ENCODE measurements at places on chromosomes 6 and 20.

DNA sequence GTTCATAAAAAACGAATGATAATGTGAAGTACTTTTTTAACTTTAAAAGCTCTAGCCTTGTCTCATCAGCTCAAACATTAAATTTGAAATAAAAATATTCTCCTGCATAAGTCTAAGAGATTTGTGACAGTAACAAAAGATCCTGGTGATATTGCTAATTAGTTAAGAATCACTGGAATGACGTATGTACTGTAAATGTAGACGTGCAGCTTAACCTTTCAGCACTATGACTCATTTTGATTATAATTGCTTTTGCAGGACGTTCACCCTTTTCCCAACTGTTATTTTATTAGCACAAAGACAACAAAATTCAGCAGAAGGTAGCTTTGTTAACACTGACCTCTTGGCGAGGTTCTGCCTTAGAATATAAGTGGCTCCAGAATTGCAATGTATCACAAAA, 68.6 kb downstream of the TENT5A start:
- no peak overlapping the region for H3K4me3 ChIP-seq
- DNase-seq: no peak
- H3K27me3 ChIP-seq: no peaks in the 10 kb centered on the region
- no peaks in the 10 kb centered on the region for H3K4me1 ChIP-seq
- no peaks in the 10 kb centered on the region for H3K36me3 ChIP-seq

DNA sequence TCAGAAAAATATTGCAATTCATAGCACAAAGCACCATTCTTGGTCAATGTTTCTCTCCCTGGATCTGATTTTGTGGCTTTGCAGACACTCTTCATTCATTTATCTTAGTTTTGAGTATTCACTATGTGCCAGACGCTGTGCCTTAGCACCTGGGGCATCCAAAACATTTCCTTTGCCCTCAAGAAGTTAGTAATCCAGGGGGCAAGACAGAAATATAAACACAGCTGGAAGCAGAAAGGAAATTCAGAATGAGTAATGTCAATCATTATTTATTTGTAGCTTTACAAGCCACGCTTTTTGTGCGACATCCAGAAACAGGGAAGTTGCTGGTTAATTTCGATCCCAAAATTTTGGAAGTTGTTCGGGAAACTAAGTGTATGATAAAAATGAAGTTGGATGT, 71.4 kb downstream of the DNAH8 start:
- no peak for DNase-seq
- H3K27ac ChIP-seq: no peak overlapping the region
- no peaks in the 10 kb centered on the region for H3K4me1 ChIP-seq
- H3K27me3 ChIP-seq: peaks cover 17% of the 10 kb centered on the region

DNA sequence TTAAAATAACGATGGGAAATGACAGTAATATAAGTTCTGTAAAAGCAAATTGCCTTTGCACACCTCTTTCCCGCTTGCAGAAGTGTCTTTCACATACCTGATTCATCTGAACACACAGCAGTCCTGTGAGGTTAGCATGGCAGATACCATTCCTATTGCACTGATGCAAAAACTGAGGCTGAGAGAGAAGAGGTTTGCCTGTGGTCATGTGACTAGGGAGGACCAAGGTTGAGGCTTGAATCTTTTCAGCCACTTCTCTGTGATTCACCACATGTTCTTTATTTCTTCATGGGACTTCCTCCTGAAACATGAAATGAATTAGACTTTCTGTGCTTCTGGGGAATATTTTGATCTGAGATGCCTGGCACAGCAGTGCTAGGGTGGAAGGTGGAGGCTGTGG, 92.9 kb downstream of the VEGFA start:
- no peak overlapping the region for H3K4me3 ChIP-seq
- H3K27me3 ChIP-seq: peaks cover 6% of the 10 kb centered on the region
- H3K36me3 ChIP-seq: no peaks in the 10 kb centered on the region
- DNase-seq: no peak
- H3K4me1 ChIP-seq: no peaks in the 10 kb centered on the region

GRCh38 chr6:95091823-95092436, 485.4 kb upstream of the MANEA start:
- H3K27me3 ChIP-seq: no peaks in the 10 kb centered on the region
- no peak overlapping the region for H3K4me3 ChIP-seq
- H3K27ac ChIP-seq: no peak overlapping the region
- no peak for DNase-seq
- no peaks in the 10 kb centered on the region for H3K36me3 ChIP-seq

GRCh38 chr6:41427642-41428335, 92.4 kb downstream of the NCR2 start:
- H3K27me3 ChIP-seq: peaks cover 37% of the 10 kb centered on the region
- no peak overlapping the region for H3K4me3 ChIP-seq
- no peak for DNase-seq

DNA sequence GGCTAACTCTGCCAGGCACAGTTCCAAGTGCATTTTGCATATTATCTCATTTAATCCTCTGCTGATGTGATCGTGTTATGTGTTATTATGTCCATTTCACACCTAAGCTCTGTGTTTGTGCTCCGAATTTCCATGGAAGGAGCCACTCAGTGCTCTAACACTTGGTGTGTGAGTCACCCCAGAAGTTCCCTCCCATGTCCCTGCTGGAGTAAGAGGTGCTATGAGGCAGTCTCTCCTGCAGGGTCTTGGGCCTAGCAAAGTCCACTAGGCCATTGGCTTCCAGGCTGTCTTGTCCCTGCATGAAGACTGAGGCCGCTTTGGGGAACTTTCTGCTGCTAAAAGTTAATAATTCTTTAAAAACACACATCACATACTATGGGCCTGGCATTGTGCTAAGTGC, 405.9 kb upstream of the SULF2 start:
- H3K4me3 ChIP-seq: no peak overlapping the region
- no peak overlapping the region for H3K27ac ChIP-seq
- H3K4me1 ChIP-seq: no peaks in the 10 kb centered on the region
- H3K36me3 ChIP-seq: no peaks in the 10 kb centered on the region
- DNase-seq: no peak
- H3K27me3 ChIP-seq: no peaks in the 10 kb centered on the region

DNA sequence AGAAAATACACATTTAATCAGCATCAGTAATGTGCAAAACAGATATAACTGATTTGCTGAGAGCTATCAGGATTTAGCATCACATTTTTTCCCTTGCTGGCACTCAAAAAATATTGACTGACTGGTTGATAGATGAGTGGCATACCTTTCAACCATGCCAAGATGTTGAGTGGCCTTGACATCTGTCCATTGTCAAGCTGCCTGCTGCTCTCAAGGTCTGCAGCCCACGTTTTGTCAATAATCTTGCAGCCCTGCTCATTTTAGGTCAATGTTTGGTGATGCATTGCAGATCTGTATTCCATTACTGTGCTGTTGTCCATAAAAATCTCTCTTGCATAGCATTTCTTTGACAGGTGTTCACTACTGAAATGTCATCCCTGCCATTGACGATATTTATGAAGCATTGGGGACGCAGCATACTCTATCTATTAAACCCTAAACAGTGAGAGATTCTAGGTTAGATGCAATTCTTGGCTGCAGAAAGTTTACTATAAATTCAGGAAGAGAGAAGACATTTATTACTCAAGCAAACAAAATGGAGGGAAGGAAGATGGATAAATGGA, 111.6 kb downstream of the BFSP1 start:
- H3K4me1 ChIP-seq: no peaks in the 10 kb centered on the region
- no peaks in the 10 kb centered on the region for H3K36me3 ChIP-seq
- H3K27ac ChIP-seq: no peak overlapping the region
- H3K4me3 ChIP-seq: no peak overlapping the region

DNA sequence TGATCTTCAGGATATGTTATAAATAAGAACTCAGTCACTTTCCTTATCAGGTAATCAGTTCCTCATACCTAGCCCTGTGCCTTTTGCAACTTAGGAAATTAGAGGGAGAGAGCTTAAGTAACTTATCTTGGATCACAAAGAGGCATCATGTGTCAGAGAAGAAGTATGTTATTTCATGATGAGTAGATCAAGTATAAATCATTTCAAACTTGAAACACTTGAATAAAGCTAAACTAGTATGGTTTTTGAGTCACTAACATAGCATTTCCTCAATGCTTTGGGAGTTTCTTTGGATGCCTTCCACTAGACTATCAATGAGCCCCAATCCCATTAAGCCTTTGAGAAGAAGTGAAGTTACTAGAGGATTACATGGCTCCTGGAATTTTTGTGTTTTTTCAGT, 102.6 kb upstream of the TNFAIP3 start:
- no peak overlapping the region for H3K4me3 ChIP-seq
- H3K27me3 ChIP-seq: no peaks in the 10 kb centered on the region
- H3K36me3 ChIP-seq: peaks cover 9% of the 10 kb centered on the region
- H3K4me1 ChIP-seq: peaks cover 25% of the 10 kb centered on the region
- no peak for DNase-seq
- no peak overlapping the region for H3K27ac ChIP-seq

DNA sequence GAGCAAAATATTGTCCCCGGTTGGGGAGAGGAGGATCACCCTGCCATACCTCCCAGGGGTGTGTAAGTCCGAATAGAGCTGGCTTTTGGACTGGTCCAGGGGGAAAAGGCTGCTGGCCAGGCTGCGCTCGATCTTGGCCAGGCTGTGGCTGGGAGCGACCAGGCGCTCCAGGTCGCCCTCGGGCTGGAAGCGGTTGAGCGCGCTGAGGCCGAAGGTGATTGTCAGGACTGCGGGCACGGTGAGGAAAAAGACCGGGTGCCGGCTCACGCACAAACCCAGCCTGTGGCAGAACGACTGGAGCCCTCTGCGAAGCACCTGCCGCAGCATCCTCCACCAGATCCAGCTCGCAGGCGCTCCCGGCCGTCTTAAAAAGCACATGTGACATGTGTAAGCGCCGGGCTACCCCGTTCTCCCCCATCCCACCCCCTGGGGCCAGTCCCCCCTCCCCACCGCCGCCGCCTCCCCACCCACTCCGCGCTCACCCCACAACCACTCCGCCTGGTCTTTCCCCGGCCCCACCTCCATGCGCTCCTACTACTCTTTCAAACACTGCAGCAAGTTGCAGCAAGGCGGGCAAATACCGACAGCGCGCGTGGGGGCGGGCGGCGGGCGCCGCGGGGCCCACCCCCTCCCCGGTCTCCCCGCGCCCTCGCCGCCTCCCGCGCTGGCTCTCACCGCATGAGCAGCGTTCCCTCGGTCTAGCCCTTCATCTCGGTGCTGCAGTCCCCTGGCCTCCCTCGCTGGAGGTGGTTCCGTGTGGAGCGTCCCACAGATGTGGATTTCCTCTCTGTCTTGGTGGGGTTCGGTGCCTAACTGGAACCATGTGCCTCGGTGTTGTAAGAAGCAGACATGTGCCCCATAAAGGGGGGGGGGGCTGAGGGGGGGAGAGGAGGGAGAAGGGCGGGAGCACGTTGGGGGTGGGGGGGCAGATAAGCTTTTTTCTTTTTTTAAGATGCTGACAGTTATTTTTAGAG, 42.4 kb downstream of the PTCHD4 start:
- no peak overlapping the region for H3K4me3 ChIP-seq
- H3K27ac ChIP-seq: no peak overlapping the region
- no peaks in the 10 kb centered on the region for H3K36me3 ChIP-seq

All from activated CD4-positive, alpha-beta T cell treated with anti-CD3 and anti-CD28 coated beads, Interleukin-2, amount 10 ng/mL, durations not matched to agents 7 days and 5 days (primary cell).